Esophagus mucosa (tissue), 1 donor: ENCODE measurements at places on chromosomes 6 and 20. TPM values are rescaled to one million over a fixed set of nuclear protein-coding genes. Genes with fewer than 3 reads are reported as not detected.

GRCh38 chr6:160167604-160168399 is 46.2 kb downstream of the SLC22A1 start:
- ATAC-seq: peak; percentile 62

DNA sequence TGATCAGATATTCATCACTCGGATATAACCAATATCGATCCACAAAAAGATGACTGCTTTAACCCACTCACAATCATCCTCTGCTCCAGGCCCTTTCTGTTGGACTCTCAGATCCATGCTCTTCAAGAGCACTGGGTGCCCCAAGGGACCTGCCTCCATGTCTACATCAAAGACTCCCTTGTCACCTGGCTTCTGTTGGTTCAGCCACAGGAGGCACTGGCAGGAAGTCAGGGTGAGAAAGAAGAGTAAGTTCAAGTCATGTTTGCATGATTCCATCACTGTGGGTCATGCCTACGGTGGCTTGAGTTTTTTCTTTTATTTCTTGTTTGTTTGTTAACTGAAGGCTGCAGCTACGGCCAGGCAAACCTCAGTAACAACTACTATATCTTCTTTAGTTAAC is 243.3 kb downstream of the ADGRG6 start:
- no peak for ATAC-seq

DNA sequence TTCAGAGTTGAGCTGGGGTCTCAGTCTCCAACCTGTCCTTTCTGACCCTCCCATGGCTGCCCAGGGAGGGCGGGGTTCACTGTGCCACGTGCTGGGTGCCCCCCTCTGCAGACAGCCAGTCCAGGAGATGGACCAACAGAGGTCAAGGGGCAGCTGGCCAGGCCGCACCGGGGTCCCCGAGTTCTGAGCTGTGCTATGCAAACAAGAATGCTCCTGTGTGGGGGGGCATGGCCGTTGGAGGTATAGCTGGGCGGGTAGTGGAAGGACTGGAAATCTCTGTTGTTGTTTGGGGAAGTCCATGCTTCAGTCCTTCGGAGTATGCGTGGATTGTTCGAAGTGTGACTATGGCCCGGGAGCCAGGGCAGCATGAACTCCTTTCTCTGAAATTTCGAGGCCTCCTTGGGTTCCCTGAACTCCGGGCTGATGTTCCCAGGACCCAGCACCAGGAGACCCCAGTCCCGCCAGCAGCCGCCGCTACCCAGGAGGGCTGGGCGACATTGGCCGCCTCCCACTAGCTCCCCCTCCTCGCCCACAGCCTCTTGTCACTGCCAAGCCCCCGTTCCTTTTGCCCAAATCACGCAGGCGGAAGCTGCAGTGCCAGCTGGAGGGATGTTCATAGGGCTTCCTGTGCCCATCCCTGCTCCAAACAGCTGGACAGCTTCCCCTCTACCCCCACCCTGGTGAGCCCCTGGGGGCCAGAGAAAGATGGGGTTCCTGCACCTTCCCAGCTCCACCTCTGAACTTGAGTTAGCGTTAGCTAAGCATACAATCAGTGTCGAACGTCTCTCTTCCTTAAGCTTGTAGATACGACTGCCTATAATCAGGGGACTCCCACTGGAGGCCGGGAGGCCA is 126.6 kb downstream of the TAF4 start:
- no peak for ATAC-seq

DNA sequence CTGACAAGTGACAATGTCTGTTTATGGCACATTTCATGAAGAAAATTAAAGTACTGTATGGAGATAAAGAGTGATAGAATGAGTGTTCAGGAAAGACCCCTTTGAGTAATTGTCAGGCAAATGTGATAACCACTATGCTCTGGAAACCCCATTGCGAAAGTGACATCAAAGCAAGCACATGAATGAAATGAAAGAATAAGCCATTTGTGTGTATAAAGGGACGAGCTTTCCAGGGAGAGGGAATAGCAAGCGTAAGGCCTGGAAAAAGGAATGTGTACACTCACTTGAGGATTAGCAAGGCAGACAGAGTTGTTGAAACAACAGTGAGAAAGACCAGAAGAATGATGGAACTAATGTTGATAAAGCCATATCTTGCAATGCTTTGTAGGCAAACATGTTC is 490.0 kb downstream of the GRIK2 start:
- ATAC-seq: no peak

- ATAC-seq: peak; percentile 44
Observed at GRCh38 chr20:2006452-2007361, 12.8 kb upstream of the PDYN start.

DNA sequence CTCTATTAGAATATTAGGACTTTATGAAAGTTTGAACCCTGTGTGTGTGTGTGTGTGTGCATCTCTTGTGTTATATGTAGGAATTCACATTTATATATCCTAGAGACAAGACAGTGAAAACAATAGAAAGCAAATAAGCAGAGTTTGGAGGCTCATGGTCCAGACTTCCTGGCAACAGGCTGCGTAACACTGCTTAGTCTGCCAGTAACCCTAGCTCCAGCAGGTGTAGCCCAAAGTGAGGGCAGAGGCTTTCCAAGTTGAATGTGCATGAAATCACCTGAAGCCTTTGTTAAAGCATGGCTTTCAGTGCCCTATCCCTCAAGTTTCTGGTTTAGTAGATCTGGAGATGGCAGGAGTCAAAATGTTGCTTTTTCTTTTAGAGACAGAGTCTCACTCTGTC is 569.9 kb downstream of the KIF16B start:
- no peak for ATAC-seq

HCK gene
- total RNA-seq: 2.9 TPM

NKAPL gene
- total RNA-seq: 0.12 TPM

BNIP5 gene
- total RNA-seq: not detected

ELOVL2 gene
- total RNA-seq: 0.04 TPM
